ENCODE measurements at places on chromosomes 6 and 20.

- DNase-seq = no peak
Observed at GRCh38 chr6:81861281-81861680, 108.8 kb upstream of the TENT5A start.

DNA sequence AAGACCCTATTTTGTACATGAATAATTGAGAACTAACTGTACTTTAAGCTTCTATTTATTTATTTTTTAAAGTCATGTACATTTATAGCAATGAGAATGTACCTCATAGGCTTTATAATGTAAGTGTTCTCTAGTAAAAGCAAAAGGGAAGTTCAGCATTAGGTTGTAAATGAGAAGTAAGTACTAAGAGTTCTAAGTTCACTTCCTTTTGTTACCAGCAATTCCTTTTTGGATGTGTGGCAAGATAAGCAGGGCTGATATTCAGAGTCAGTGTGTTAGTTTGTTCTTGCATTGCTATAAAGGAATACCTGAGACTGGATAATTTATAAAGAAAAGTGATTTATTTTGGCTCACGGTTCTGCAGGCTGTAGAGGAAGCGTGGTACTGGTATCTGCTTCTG is 54.0 kb upstream of the CCN2 start:
- no peak for DNase-seq

DNA sequence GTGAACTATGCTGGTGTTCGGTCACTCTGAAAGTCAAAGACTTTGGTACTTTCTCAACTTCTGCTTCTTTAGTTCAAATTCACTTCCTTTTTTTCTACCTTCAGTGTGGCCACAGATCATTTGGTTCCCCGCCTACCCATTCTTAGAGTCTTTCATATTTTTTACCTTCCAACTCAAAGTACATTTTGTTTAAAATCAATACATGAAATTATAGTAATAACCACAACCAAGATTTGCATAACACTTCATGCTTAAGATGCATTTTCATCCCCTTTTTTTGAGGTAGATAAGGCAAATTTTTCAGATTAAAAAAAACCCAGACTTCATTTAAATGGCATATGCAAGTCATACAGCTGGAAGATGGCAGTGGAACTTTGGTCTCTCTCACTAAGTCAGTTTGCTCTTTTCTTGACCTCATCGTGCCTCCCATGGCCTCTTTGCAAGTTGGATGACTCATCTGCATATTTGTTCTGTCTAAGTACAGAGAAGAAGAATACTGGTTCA is 11.9 kb upstream of the CNR1 start:
- no peak for DNase-seq

DNA sequence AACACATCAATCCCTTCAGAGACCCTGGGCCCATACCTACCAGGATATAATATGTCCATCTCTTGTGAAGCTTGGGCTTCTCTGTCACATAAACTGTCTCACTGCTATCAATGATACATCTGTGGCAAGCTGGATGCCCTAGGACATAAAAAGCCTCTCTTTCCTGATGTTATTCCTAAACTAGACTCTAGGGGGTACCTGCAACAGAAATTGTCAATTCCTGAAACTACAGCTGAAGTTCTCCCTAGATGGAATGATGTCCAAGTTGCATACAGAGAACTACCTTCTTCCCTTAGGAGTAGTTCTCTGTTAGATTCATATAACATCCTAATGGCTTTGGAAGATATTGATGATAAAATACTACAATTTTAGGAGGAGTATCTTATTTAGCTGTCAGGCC is 35.8 kb downstream of the TBX18 start:
- DNase-seq = no peak

- no peak for DNase-seq
Observed at GRCh38 chr6:148461986-148462577, 119.4 kb downstream of the SASH1 start.

GRCh38 chr6:38307740-38308139 is 332.0 kb downstream of the BTBD9 start:
- no peak for DNase-seq

DNA sequence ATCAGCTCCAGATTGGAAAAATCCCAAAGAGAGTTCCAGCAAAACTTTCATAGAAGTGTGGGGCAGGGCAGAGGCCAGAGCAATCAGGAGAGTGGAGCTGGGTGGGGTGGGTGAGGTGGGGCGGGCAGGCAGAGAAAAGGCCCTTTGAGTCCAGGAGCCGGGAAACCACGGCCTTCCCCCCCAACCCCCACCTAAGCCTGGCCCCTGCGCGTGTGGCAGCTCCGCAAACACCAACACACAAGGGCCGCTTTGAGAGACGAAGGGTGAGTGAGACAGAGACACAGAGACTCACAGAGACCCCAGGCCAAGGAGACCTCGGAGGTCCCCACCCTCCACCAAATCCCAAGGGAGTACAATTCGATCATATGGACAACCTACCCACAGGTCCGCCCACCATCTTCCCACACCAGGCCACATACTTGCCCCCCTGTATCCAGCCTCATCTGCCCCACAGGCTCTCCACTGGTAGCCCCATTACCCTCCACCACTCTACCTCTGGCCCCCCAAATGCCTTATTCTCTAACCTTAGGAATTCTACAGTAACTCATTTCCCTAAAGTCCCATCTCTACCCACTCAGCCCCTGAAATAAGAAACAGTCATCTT is 1.7 kb downstream of the COL11A2 start:
- no peak for DNase-seq

- DNase-seq = no peak
Observed at GRCh38 chr20:22620342-22620741, 36.0 kb upstream of the FOXA2 start.

All from right atrium auricular region (tissue), 2 donors.